ENCODE measurements at places on chromosomes 2 and 18.
A peak's percentile ranks its signal among the peaks of the same experiment; 100 is the strongest.

- DNase-seq: no peak
Measured at GRCh38 chr2:159849160-159849813, 51.3 kb upstream of the CD302 start.

DNA sequence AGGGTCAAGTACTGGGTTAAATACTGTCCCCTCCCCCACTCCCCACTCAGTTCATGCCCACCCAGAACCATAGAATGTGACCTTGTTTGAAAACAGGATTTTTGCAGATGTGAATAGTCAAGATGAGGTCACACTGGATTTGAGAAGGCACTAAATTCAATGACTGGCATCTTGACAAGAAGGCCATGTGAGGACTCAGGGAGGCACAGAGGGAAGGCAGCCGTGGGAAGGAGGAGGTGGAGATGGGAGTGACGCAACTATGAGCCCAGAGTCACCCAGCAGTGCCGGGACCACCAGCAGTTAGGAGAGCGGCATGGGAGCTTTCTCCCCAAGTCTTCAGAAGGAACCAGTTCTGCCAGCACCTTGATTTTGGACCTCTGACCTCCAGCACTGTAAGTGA, 257.3 kb downstream of the BCL2 start:
- no peak for DNase-seq

GRCh38 chr18:35835366-35835765, 137.1 kb upstream of the RMP24 start:
- no peak for DNase-seq

DNA sequence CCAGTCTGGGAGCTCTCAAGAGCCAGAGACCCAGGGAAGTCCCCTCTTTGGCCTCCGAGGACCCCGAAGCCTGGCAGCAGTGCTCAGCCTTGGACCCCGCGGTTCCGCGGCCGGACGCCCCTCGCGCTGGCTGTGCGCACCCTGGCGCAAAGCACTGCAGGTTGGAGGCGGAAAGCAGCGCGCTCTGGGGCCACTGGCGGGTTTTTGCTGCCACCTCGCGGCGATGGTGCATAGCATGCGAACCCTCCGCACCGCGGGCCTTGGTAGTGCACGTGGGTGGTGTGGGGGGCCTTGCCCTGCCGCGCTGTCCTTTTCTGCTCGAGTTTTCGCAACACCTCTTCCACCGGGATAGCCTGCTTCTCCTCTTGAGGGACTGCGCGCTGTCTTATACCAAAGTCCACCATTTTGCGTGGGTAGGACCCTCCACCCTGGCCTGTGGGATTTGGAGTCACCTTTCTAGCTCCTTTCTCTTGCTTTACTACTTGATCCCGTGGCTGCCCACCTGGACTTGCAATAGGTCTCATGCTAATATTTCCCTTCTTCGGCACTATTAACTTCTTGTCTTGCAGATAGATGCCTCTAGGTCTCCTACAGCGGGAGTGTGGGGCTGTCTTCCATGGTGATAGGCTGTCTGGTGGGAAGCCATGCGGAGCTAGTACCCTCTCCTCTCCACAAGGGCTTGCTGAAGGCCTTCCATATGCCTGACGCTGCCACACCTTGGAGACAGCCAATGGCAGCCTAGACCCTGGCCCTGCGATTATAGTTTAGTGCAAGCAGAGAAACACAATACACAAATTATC, 14.3 kb downstream of the SIX3 start:
- peak; percentile 85 for DNase-seq

- no peak for DNase-seq
Measured at GRCh38 chr2:60260639-60261296, 292.7 kb downstream of the BCL11A start.

DNA sequence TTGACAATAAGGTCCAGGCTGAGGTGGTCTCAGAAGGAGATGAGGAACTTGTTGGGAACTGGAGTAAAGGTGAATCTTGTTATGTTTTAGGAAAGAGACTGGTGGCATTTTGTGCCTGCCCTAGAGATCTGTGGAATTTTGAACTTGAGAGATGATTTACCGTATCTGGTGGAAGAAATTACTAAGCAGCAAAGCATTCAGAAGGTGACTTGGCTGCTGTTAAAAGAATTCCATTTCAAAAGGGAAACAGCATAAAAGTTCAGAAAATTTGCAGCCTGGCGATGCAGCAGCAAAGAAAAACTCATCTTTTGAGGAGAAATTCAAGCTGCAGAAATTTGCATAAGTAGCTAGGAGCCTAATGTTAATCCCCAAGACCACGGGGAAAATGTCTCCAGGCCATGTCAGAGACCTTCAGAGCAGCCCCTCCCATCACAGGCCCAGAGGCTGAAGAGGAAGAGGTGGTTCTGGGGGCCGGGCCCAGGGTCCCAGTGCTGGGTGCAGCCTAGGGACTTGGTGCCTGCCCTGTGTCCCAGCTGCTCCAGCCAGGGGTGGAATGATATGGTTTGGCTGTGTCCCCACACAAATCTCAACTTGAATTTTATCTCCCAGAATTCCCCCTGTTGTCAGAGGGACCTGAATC, 73.5 kb downstream of the FIGN start:
- no peak for DNase-seq

- no peak for DNase-seq
Measured at GRCh38 chr2:107008843-107009242, 122.9 kb upstream of the ST6GAL2 start.

Measured in stimulated activated CD4-positive, alpha-beta T cell treated with anti-CD3 and anti-CD28 coated beads, Interleukin-2, amount 100 ng/mL, for 24 hours (primary cell).